ENCODE measurements at places on chromosomes 3 and 15.

DNA sequence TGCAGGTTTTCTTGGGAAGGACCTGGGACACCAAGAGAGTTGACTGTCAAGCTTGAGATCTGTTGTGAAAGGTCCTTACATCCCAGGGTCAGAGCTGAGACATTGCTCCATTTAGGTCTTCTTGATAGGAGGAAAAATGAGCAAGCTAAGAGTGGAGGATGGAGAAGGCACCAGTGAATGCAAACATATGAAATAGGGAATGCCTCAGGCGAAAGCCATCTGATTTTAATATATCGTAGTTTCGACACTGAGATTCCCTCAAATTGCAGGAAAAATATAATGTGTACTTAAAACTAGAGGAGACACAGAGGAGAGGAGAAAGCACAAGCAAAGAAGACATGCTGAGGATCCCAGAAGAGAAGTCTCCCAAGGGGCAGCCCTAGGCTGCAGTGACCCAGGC is 85.5 kb downstream of the TM4SF4 start:
- no peak for DNase-seq

DNA sequence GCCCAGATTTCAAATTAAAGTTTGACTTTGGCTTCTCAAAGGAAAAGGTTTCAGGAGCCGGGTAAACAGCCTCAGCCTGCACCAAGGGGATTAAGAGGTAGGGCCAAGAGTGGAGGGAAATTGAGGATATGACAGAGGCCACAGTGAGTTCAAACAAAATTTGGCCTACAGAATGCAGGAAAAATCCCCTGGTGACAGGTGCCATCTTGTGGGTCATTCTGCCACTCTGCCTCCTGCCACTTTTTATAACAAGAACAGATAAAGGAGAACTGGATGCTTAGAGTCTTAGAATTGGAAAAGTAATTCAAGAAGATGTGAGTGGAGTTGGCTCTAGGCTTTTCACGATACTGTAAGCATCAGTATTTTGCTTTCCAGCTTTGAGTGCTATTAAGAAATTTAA is 253.2 kb downstream of the NR2F2 start:
- no peak for DNase-seq

DNA sequence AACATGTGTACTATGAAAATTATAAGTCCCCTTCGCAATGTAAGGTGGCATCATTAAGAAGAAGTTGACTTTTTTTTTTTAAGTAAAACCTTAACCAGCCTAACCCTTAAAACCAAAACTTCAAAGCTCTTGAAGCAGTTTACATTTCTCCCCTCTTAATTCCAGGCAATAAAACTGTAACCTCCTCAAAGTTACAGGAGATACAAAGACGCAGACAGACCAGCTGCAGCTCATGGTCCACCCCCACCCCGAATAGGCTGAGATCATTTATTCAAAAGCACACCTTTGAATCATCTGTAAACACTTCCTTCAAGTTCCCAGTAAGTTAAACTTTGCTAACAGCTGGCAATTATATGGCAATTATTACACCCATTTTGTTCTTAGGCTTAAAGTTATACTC is 414.5 kb downstream of the ERC2 start:
- DNase-seq = no peak

DNA sequence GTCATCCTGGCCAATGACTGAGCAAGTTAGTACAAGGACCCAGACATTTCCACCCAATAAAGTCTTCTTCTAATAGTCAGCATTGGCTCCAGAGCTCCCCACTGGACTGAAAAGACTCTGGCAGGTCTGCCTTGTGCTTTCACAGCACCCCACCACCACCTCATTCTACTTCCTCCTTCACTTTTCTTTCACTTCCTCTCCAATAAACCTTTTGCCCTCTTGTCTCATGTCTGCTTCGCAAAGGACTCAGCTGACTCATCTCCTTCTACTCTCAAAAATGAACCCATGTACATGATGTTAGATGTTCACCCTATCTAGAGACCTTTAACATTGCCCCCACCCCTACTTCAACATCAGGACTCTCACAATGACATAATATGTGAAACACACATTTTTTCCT is 181.0 kb upstream of the PPP2R3A start:
- DNase-seq = no peak

GRCh38 chr3:33467786-33468185 is 27.6 kb upstream of the UBP1 start:
- DNase-seq = no peak

DNA sequence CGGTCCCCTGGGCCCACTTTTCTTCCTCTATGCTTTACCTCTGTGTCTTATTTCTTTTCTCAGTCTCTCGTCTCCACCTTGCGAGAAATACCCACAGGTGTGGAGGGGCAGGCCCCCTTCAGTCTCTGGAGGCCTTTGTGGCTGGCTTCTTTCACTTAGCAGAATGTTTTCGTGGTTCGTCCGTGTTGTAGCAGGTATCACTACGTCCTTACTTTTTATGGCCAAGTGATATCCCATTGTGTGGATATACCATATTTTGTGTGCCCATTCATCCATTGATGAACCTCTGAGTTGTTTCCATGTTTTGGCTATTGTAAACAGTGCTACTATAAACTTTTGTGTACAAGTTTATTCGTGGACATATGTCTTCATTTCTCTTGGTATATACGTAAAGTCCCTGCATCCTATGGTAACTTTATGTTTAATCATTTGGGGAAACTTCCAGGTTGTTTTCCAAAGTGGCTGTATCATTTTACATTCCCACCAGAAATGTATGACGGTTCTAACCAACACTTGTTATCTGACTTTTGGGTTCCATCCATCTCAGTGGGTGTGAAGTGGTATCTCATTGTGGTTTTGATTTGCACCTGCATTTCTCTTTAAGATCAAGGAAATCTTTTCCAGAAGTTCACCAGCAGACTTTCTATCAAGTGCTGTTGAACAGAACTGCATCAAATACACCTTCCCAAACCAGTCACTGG is 5.6 kb downstream of the PIGZ start:
- DNase-seq = no peak

DNA sequence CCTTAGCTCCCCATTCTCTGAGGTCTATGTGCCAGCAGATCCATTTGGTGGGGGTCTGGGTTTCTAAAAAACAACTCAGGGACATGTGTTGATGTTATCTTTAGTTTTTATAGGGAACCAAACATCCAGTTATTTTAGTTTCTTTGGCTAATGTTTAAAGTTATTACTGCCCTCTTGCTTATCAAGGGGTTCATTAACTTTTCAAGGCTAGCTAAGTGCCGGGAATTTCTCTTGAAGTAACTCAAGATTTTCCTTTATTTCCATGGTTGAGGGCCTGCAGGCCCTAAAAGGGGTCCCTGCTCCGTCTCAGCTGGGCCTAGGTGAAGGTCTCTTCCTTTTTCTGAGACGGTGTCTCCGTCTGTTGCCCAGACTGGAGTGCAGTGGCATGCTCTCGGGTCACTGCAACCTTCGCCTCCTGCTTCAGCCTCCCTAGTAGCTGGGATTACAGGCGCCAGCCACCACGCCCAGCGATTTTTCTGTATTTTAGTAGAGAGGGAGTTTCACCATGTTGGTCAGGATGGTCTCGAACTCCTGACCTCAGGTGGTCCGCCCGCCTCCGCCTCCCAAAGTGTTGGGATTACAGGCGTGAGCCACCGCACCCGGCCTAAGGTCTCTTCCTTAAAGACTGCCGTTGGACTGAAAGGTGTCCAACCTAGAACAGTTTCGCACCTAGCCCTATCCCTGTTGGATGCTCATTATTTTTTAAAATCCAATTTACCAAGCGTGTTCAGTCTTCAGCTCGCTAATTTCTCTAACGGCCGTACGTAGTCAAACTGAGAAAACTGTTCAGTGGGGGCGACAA is 1.3 kb upstream of the OXSR1 start:
- no peak for DNase-seq

DNA sequence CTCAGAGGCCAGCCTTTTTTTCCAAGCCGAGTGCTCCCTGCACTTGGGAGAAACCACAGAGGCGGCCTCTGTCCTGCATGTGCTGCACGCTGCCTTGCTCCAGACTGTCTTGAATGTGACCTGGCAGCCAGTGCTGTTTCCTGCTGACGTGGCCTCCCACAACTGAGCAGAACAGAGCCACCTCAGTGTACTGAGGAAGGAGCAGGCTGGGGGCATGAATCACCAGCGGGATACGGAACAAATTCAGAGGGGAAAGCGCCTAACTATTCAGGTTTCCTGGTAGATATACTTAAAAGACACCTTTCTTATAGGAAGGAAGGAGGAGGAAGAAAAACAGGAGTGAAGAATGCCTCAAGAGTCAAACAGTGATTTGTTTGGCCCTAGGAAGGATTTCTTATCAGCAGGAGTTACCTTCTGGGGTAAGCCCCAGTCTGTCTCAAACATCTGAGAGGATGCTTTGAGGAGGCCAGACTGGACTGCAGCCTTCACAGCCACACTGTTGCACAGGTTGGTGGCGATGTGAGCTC is 114.0 kb downstream of the FNDC3B start:
- DNase-seq = peak; percentile 36

DNA sequence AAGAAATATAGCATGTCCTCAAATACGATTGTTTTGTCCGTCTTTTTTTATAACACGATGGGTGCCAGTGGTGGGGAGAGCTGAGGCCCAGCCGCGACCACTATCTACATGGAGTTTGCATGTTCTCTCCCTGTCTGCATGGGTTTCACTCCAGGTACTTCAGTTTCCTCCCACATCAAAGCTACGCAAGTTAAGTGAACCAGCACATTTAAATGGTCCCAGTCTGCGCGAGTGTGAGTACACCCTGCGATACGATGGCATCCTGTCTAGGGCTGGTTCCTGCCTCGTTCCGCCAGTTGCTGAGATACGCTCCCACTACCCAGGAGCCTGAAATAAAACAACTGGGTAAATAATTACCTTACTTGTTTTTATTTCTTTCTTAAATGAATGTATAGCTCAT is 40.6 kb downstream of the ATP13A3 start:
- DNase-seq = no peak

GRCh38 chr3:8825153-8825825 is 55.9 kb upstream of the OXTR start:
- no peak for DNase-seq

DNA sequence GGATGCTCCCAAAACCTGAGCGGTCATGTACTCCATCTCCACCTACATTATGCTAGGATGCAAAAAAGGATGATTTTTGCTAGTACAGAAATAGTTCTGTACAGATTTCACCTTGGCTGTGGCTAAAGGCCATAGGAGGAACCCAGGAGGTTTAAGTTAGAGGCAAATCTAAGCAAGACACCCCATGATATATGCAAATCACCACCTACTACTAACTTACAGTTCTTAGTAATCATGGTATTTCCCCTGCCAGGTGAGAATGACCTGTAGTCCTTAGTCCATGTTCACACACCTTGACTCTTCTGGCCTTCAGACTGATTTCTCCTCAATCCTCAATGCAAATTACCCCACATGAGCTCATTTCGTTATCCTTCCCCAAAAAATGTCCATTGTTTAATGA is 154.2 kb downstream of the IMPG2 start:
- no peak for DNase-seq
